ENCODE measurements at places on chromosomes 4 and X. TPM values are rescaled to one million over a fixed set of nuclear protein-coding genes. Genes with fewer than 3 reads are reported as not detected.

- DNase-seq: no peak
Observed at GRCh38 chr4:80184825-80185756, 12.2 kb upstream of the PRDM8 start.

DNA sequence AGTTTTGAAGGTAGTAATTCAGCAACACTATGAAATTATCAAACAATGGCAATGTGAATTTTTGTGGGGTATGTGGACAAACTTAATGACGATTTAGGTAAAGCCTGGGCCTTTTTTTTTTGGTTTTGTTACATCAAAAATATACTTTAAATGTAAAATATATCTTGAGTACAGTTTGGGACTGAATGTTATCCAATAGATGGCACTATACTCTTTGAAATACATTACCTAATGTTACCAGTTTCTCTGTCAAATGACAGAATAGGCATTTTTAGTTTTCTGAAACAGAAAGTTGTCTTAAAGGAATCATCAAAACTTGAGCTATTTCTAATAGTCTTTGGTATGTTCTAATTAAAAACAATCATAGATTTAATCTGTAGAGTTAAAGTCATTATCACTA is 1651.9 kb downstream of the C4orf33 start:
- DNase-seq: no peak

The SLITRK2 gene
- not detected for total RNA-seq

The CABS1 gene
- total RNA-seq: not detected

The IQSEC2 gene
- total RNA-seq: 9.9 TPM

The TMEM131L gene
- total RNA-seq: 2.4 TPM

The SPANXN4 gene
- not detected for total RNA-seq

GRCh38 chr4:16573739-16574138 is 324.7 kb downstream of the LDB2 start:
- DNase-seq: no peak

The SSX2 gene
- total RNA-seq: 0.32 TPM

The ZNF732 gene
- total RNA-seq: not detected

GRCh38 chr4:183072176-183072575 is 26.9 kb upstream of the WWC2 start:
- DNase-seq: no peak

The PF4V1 gene
- total RNA-seq: not detected

DNA sequence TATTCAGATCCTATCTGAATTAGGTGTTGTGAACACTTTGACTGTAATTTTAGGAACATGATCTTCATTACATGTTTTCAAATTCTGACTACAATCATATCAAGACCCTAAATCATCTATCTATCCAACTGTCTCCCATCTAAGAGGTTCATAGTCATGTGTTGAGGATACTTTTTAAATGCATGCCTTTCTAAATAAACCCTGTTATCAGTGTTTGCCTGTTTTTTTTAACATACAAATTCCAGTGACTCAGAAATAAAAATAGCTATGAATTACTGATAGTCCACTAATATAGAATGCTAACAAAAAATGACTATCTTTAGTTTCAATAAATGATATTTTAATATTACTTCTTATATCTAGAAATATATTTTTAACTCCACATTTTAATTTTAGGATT is 8.0 kb downstream of the RAB28 start:
- DNase-seq: no peak

The MAGEA6 gene
- not detected for total RNA-seq

The TMEM154 gene
- total RNA-seq: not detected

DNA sequence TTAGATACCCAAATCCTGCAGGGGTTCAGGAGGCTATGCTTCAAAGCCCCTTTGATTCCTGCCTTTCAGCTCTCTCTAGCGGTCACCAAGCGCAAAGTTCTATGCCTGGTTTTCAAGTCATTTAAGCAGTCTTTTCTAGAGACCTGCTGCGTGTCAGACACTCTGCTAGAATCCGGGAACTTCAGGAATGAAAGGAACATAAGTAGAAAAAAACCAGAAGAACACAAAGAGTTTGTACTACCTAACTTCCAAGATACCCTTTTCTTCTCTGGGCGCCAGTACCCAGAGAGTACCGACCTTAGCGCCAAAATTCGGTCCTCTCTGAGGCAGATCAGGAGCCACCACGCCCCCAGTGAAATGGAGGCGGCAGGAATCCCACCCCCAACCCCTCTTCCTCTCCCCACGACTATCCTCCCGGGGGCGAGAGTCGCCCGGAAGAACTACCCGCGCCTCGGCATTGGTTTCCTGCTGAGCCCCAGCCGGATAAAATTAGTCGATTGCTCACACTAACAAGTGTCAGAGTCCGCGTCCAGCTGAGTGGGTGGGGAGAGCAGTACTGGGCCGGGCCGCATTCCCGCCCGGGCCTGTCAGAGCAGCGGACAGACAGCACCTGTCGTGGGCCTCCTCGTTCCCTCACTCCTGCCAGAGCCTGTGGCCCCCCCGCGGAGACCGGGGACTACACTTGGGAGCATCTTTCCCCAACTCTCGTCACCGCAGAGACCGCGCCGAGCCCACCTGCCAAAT is 78.8 kb downstream of the RLIM start:
- peak; percentile 20 for DNase-seq

DNA sequence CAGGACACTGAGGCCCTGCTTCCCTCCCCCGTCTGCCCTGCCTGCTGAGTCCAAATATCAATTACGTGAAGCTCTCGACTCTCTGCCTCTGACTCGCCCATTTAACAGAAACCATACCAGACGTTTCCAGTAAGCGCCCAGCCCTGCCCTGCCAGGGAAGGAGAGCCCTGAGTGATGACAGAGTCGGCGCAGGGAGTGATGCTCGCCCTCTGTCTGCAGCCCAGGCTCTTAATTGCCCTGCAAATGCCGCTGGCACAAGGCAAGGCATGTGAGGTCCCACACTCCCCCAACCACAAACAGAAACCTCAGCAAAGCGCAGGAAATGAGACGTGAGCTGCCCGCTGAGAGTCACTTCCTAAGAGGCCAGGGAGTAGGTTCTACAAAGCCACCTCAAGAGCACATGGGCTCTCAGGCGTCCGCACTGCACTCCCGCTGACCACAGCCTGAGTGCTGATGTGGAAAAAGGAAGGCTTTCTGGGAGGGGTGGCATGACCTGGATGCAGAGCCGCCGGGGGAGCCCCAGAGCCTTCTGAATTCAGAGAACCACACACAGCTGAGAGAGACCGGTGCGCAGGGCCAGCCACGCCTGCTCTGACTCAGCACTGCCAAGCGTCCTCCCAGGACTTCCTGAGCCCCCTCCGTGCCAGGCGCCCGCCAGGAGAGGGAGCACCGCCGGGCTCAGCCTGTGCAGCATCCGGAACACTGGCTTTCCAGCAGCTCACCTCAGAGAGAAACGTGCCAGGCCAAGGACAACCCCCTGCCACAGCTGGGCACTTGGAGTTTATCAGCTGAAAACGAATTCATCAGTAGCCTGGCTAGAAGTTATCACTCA is 5.3 kb downstream of the ZFYVE28 start:
- peak; percentile 97 for DNase-seq

DNA sequence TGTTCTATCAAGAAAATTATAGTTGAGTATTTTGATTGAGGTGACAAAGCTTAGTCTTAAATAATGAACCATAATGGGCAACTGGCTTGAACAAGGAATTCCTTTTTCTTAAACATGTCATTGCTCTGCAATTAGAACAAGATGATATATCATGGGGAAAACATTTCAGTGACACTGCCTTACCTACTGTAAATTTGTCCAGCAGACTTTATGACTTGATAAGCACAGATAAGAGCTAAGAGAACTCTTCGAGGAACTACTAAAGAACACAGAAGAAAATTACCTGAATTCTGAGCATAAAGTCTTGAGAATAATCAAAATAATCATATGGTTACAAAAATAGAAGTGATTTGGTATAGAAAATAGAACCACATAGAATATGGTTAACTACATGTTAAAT is 257.8 kb downstream of the PDHA2 start:
- DNase-seq: no peak

The IL2RG gene
- total RNA-seq: not detected

DNA sequence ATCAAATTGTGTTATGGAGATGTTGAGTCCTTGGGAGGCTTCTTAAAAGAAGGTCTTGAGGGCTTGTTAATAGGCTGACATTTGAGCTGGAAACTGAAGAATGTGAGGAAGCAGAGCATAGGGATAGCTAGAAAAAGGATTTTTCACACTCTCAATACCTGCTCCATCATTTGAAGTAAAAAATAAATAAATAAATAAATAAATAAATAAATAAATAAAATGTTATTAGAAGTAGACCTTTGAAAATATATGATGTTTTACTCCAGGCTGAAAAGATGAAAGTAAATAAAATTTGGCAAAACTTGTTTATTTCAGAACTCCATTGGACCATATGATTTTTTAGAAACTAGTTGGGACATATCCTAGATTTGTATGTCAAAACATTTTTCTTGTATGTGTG is 1757.8 kb upstream of the TENM3 start:
- DNase-seq: no peak

- DNase-seq: no peak
Observed at GRCh38 chr4:103673983-103674382, 45.8 kb downstream of the TACR3 start.

GRCh38 chr4:87391576-87392054 is 627 bp upstream of the HSD17B11 start:
- DNase-seq: no peak

GRCh38 chr4:83174844-83175414 is 60.4 kb upstream of the PLAC8 start:
- DNase-seq: no peak

DNA sequence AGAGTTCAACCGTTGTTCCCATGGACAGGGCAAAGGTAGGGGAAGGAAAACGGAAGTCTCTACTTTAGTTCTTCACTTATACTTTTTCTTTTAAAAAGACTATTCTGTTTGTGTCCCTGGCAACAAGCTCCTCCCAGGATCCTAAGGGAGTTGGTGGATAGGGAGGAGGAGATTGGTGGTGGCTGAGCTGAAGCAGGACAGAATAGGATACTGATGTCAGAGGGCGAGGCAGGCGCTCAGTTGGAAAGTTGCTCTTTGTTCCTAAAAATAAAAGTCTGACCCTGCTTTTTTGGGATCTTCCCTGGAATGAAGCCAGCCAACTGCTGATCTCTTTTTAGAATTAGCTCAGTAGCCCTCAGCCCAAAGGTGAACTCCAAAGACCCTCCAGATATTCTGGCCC is 104.7 kb downstream of the MGST2 start:
- DNase-seq: peak; percentile 46

DNA sequence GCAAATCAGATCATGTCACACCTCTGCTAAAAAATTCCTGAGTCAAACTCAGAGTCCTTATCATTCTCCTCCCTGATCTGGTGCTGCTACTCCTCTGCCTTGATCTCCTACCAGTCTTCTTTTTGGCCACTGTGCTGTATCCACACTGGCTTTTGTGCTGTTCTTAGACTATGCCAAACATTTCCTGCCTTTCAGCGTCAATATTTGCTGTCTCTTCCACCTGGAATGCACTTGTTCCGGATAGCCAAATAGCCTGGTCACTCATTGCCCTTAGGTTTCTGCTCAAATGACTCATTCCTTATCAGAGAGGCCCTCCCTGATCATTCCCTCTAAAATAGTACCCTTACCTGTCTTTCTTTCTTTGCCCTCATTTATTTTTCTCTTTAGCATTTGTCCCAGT is 24.4 kb upstream of the RP2 start:
- DNase-seq: no peak

The PAGE1 gene
- total RNA-seq: not detected

DNA sequence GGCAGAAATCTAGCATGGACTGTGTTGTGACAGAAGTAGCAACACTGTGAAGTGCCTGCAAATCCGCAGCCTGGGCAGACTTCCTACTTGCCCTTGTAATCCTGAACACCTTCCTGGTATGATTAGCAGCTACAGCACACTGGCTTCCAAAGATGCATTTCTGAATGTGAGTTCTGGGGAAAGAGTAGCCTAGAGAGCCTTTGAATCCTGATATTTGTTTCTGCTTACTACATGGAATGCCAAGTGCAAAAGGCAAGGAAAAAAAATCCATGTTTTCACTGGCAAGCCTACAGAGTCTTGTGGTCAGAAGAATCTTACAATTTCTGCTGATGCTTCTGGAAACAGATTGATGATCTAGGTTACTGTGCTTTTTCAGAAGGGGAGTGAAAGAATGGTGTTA is 223.7 kb downstream of the COL25A1 start:
- no peak for DNase-seq

DNA sequence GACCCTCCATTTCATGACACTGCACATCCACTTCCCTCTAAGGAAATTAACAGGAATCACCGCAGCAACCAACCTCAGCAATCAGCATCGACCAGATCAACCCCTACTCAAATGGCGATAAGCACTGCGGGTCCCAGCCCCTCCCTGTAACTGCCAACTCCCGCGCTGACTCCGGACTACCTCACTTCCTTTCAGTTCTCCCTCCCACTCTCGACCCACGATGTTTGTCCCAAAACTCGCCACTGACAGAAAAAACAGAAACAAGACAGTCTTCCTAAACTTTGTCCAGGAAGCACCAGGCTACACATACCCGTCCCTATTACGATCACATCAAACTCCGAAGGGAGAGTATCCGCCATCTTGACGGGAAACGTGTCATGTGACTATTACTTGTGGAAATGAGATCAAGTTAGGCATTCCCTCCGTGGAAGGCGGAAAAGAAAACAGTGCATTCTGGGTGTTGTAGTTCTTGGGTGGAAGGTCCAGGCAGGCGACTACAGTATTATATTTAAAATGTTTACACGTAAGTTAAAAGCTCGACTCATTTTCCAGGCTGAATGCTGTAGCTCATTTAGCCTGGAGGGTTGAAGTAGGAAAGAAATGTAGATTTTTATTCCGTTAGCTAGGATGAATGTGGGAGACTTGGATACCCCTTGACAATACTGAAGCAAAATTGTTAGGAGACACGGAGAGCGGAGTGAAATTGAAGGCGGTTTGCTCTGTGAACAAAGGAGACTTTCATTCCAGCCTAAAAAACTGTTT is at the start of gene CHM:
Gene CHM (minus strand): TSS at position 385 of the 762 bp plus-strand sequence. CDS start 26 bp downstream, at position 359.
- DNase-seq: peak; percentile 78

All from Caki2 (cell line).